ENCODE measurements at places on chromosomes 13 and 19.

GRCh38 chr13:111506125-111506524 is 185.7 kb downstream of the TEX29 start:
- DNase-seq, result no peak

GRCh38 chr13:91816263-91816807 is 417.9 kb downstream of the GPC5 start:
- DNase-seq, result no peak

DNA sequence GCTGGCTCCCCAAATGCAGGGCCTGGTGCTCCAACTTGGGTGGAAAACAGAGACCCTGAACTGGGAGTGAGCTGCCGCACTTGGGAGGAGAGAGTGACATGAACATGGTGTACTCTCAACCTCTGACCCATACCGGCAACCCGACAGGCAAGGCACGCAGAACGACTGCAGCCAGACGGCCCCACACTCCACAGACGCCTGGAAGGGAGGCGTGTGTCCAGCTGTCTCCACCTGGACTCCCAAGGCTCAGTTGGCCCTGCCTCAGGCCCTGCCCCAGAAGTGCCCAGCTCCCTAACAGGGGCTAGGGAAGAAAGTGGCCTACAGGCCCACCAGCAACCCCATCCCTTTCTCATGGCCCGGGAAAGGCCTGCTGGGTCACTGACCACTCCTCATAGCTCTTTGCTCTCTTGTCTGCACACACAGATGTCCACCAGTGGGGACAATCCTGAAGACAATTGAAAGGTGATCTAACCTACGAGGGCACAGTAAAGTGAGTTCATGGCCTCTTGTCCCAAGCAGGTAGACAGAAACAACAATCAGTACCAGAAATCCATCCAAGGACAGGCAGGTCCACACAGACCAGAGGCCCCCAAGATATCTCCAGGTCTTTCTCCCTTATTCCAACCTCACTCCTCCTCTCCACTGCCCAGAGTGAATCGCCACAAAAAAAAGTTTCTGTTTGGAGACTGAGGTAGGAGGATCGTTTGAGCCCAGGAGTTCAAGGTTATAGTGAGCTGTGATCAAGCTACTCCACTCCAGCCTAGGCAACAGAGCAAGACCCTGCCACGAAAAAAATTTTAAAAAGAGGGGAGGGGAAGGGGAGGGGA is 28.2 kb downstream of the ELL start:
- no peak for DNase-seq

GRCh38 chr13:82962397-82962796 is 919.9 kb downstream of the SLITRK1 start:
- DNase-seq, result no peak
